ENCODE measurements at places on chromosomes 1 and 21.
A peak's percentile ranks its signal among the peaks of the same experiment; 100 is the strongest.

DNA sequence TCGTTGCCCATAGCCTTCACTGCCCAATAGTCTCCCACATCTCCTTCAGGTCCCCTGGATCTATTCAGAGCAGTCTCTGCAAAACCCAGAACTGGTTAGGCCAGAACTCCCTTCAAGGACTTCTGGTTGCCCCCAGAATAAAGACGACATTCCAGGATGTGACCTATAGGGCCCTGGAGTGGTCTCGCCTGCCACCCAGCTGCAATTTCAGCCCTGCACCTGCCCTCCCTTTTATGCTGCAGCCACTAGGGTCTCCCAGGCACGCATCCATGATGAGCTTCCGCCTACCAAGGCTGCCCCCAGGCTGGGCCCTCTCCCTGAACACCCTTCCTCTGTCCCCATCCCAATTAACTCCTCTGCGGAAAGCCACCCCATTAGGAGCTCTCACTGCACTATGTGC, 7.2 kb upstream of the TSPEAR start:
- DNase-seq: no peak

- no peak for DNase-seq
Observed at GRCh38 chr1:34808051-34808810, 15.4 kb downstream of the GJA4 start.

DNA sequence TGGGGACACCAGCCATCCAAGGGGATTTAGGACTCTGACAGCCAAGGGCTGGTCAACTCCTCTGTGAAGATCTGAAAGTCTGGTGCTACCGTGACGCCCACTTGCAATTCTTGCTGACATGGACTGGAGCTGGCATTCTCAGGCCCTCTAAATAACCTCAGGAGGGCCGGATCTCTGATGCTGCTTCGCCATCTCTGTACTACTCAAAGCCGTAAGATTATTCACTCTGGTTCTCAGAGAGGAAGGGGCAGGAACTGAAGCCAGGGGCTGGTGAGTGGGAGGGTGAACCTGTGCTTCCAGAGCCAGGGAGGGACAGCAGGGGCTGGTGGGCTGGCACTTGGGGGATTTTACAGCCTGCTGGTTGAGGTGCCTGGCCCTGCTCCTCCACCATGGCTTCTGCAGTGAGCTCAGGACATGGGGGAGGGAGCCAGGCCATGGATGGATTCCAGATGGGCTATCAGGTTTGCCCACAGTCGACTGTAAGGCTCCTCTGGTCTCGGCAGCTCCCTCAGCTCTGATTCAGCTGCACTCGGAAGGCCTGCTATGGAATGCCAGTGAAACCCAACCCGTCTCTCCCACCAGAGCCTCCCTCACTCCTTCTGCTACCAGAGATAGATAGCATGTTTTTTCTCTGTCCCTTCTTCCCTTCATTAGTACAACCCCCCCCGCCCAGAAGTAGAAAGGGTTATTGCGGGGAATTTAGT, 84.5 kb downstream of the PLXNA2 start:
- DNase-seq: no peak

DNA sequence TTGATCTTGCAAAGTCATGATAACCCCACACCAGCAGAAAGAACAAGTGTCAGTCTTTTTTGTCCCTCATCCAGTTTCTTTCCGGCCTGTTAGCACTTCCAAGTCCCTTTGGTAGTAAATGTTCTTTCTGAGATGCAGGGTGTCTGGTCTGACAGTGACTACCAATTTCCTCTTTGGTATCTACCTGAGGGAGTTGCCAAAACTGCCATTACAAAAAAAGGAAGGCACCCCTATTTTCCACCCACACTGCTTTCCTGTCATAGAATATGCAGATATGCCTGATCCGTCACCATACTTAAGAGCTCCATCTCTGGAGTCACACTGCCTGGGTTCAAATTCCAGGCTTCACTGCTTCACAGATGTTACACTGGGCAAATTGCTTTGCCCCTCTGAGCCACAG, 72.4 kb downstream of the ZNF281 start:
- no peak for DNase-seq

DNA sequence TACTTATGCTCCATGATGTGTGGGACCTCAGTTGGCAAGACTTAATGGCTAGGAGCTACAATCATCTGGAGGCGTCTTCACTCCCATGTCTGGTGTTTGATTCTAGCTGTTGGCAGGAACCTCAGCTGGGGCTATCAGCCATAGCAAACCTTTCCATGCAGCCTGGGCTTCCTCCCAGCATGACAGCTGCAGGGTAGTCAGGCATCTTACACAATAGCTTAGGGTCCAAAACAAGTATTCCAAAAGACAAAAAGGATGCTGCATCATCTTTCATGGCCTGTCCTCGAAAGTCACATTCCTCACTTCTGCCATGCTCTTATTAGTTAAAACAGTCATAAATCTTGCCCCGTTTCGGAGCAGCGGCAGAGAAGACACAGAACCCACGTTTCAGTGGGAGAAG, 90.9 kb downstream of the LRRC8C start:
- DNase-seq: no peak

DNA sequence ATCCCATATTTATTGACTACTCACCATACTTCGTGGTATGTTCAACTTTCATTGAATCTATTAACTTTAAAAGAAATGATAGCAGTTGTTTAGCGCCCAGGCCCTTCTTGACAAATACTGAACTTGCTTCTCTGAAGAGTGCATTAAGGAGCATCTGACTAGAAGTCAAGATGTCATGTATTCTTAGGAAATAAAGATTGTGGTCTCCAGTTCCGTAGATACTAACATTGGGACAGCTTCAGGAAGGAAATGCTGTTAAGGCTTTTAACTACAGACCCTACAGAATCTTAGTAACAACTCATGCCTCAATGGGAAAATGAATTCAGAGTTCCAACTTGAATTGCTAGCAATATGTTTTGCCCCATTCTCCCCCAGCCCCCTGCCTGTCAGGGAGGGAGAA, 14.8 kb downstream of the LYST start:
- DNase-seq: no peak

- no peak for DNase-seq
Observed at GRCh38 chr21:43203591-43203990, 34.8 kb downstream of the CRYAA start.

- no peak for DNase-seq
Observed at GRCh38 chr1:29453502-29454240, 217.3 kb downstream of the PTPRU start.

- no peak for DNase-seq
Observed at GRCh38 chr1:84789014-84789413, 98.8 kb upstream of the SSX2IP start.

DNA sequence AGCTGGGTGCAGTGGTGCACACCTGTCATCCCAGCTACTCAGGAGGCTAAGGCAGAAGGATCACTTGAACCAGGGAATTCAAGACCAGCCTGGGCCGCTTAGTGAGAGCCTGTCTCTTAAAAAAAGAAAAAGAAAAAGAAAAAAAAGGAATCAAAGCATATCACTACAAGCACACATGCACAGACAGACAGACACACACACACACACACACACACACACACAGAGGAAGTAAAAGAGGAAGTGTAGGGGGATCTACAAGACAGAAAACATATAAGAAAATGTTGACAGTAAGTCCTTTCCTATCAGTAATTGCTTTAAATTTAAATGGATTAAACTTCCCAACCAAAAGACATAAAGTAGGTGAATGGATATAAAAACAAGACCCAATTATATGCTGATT, 180.3 kb downstream of the FAF1 start:
- no peak for DNase-seq

DNA sequence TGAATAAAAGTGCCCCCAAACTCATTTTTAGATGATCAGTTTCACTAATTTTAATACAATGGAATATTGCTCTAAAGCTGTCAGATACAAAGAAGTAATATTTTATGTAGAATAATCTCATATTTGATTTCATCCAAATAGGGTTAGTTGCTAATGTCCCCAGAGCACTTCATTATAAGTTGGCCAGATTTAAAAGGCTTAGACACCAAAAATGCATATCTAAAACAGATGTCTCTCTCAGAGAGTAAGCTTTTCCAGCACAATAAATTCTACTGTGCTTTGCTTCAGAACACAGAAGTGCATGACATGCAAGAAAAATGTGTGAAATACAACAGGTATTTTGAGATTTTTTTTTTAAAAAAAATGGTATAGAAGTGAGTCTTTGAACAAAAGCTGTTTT, 194.2 kb downstream of the LRRIQ3 start:
- DNase-seq: no peak

- no peak for DNase-seq
Observed at GRCh38 chr1:78121710-78122109, 75.9 kb downstream of the GIPC2 start.

- no peak for DNase-seq
Observed at GRCh38 chr1:85274969-85275453, 1.4 kb downstream of the BCL10 start.

DNA sequence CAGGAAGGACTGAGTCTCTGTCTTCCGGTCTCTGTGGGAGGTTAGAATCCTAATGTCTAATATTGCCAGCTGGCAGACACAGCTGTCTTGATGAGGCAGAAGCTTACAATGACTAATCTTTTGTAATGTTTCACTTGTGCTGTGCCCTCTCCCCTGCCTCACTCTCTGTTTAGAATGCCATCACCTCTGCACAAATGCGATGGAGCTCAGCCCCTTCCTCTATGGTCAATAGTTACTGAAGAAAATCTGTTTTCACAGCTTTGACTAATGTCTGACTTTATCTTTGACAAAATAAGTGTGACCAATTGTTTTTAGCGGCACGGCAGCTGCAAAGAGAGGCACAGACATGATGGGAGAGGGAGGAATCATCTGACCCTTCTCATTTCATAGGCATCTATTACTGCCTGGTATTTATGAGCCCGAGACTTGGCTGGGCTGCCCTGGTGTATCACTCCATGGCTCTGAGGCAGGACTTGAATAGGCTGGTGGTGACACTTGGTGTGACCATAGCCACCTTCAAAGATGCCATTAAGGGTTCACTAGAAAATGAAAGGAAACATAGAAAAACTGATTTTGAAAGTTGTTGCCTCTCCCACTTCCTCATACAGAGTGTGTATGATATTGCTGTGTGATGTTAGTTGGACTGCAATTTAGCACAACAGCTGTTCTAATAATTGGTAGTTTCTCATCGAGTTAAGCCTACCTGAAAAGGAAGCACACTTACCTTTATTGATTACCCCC, 163.2 kb upstream of the NBPF11 start:
- DNase-seq: no peak

DNA sequence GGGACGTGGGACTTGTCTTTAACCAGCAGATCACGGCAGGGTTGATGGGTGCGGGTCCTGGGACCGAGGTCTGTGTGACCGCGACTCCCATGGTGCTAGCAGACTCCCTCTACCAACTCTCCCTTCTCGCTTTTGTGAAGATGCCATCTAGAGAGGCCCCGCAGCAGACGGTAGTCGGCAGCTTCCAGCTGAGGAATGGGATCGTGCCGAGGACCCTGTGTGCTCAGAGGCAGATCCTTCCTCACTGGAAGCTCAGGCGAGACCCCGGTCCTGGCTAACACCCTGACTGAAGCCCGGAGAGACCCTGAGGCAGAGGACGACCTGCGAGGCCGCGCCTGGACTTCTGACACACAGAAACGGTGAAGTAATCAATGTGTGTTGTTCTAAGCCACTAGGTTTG, 12.5 kb upstream of the SPATC1L start:
- DNase-seq: no peak

GRCh38 chr21:25254491-25255174, 352.6 kb downstream of the MRPL39 start:
- no peak for DNase-seq

DNA sequence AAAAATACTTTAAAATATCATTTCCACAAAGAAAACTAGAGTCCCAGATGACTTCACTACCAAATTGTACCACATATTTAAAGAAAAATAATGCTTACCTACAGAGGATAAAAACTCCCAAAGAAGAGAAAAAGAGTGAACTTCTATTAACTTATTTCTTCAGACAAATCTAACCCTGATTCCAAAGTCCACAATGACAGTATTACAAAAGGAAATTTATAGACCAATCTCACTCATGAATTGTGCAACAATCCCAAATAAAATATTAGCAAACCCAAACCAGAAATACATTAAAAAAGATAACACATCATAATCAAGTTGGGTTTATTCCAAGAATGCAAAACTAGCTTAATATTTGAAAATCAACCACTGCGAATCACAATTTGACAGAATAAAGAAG, 161.4 kb upstream of the GALNT2 start:
- no peak for DNase-seq

GRCh38 chr21:44398499-44398898, 45.1 kb downstream of the TRPM2 start:
- DNase-seq: no peak

DNA sequence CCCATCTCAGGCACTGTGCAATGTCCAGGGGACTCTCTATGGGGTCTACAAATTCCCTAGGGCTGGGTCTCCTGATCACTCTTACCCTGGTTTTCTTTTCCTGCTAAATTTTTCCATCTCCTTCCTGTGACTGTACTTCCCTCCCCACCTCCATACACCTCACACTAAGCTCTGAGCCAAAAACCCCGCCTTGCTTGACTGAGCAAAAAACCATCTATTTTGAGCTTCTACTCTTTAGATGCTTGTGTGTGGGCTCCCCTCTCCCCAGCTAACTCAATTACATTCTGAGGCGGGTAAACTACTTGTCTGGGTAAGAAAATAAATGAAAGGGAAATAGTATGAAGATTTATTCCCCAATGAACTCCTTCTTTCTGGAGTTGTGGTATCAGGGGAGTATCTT, 187.9 kb downstream of the PTPRU start:
- DNase-seq: no peak

- DNase-seq: no peak
Observed at GRCh38 chr1:67636146-67636545, 48.9 kb upstream of the GADD45A start.

DNA sequence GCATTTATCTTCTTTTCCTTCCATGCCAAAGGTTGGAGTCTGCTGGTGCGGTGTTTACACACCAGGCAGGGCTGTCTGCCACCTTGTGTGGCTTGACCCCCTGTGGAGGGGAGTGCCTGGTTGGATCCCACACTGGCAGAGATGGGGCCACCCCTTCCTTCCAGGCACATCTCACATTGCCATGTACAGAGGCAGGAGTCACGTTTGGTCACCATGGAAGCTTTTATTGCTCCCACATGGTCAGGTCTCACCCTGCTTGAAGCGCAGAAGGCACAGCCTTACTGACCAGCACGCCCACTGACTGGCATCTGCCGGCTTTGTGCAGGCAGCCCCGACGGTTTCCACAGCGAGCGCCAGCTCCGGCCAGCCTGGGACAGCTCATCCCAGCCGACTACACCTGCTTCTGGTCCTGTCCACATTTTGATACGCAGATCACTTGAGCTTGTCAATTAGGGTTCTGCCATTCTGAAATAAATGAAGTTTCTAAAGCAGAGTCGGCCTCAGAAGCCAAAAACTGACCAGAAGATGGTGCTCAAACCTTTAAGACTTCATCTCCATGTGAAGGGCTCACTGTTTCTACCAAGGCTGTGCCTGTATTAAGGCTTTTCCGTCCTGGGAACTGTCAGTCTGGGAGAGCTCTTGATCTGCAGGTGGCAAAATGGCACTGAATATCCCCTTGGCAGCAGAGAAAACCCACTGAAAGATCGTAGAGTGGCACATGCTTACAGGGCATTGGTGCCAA, 35.6 kb upstream of the EPHA8 start:
- peak; percentile 57 for DNase-seq

DNA sequence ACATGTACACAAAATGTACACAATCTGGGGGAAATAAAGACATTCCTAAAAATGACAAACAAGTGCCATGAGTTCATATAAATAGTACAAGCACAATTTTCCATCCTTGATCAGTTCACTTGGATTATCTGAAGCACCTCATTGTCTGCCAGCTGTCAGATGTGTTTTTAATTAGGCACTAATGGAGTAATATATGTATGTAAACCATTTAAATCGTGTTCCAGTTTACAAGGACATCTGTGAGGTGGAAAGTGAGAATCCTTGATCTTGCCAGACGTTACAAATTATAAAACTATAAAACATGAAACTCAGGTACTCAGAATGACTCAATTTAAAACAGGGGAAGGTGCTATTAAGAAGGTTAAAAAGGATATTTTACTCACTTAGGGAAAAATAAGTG, 1312.2 kb downstream of the PLA2G4A start:
- no peak for DNase-seq

Measured in NCI-H2081 treated with DMSO at 0.1 percent for 48 hours (cell line).